ENCODE measurements at places on chromosomes 1 and 21. TPM values are rescaled to one million over a fixed set of nuclear protein-coding genes. Genes with fewer than 3 reads are reported as not detected.
A peak's percentile ranks its signal among the peaks of the same experiment; 100 is the strongest.

- no peak for DNase-seq
- no peaks in the 10 kb centered on the region for H3K4me1 ChIP-seq
- no peaks in the 10 kb centered on the region for H3K27me3 ChIP-seq
- no peak overlapping the region for H3K4me3 ChIP-seq
- H3K36me3 ChIP-seq = peaks cover 10% of the 10 kb centered on the region
These were observed 849.8 kb downstream of the USP25 start for GRCh38 chr21:16579538-16579937.

GRCh38 chr21:31132574-31133242, 94.4 kb upstream of the KRTAP19-8 start:
- peaks cover 26% of the 10 kb centered on the region for H3K36me3 ChIP-seq
- H3K27me3 ChIP-seq = peaks cover 37% of the 10 kb centered on the region
- DNase-seq = no peak
- H3K4me1 ChIP-seq = peaks cover 36% of the 10 kb centered on the region
- H3K27ac ChIP-seq = peak overlapping the region; percentile 24

Gene PPFIA4
- 19.6 TPM for total RNA-seq

- H3K4me1 ChIP-seq = no peaks in the 10 kb centered on the region
- no peak overlapping the region for H3K27ac ChIP-seq
- peaks cover 6% of the 10 kb centered on the region for H3K27me3 ChIP-seq
- H3K4me3 ChIP-seq = no peak overlapping the region
- no peaks in the 10 kb centered on the region for H3K36me3 ChIP-seq
These were observed 191.4 kb downstream of the MIS18A start for GRCh38 chr21:32087447-32087846.

DNA sequence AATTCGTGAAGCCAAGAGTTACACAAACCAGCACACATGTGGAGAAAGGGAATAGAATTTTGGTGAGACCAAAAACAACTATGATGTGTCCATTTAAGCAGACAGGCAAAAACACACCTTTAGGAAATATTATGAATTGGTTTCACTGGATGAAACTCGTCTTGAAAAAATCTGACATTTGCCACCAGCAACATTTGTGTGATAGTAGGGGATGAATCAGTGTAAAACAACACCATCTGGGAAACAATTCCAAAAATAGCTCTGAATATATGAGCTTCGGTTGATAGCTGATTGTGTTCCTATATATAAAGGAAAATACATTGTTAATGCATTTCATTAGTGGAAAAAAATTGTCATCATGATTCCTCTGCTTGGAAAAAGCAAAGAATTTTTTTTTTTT, 327.8 kb downstream of the PAPPA2 start:
- H3K27me3 ChIP-seq = no peaks in the 10 kb centered on the region
- no peak overlapping the region for H3K4me3 ChIP-seq
- no peaks in the 10 kb centered on the region for H3K36me3 ChIP-seq
- no peaks in the 10 kb centered on the region for H3K4me1 ChIP-seq
- H3K27ac ChIP-seq = no peak overlapping the region

DNA sequence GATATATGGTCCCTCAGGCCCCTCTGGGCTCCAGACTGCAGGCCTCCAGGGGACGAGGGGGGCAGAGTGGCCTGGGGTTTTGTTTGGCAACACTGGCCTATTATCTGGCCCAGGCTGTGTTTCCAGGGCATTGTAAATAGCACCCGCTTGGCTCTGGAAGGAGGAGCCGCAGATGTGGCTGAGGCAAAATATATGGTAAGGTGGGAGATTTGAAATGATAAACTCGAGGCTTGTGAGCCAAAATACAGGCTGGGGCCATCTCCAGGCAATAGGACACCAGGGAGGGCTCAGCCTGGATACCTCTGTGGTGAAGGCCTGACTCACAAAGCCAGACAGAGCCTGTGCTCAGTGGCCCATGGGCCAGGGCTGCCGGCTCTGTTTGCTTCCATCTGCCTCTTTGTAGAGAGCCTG, 14.0 kb downstream of the NAV1 start:
- H3K4me3 ChIP-seq = no peak overlapping the region
- no peaks in the 10 kb centered on the region for H3K4me1 ChIP-seq

DNA sequence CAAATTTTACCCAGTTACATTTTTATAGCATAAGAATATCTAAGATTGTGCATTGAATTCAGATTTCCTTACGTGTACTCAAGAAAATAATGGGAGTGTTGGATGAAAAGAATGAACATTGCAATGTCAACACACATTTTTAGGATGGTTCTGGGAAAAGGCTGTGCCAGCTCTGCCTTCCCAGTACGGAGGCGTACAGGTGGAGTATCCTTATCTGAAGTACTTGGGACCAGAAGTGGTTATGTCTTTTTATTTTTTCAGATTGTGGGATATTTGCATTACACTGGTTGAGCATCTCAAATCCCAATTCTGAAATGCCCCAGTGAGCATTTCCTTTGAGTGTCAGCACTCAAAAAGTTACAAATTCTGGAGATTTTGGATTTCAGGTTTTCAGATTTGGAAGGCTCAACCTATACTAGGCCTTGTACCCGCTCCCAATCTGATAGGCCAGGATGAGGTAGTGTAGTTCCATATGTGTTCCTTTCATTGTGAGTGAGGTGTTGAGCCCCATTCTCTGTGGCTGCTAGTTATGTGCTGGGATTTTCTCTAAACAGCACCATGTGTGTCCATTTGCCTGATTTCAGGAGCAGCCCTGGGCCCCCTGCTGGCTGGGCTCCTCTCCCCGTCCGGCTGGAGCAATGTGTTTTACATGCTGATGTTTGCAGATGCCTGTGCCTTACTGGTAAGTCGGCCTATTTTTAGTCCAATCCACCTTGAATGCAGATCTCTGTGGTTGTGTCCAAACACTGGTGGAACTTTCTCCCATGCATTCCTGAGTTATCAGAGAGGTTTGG, 60.8 kb downstream of the SLC37A1 start:
- no peak for DNase-seq
- no peaks in the 10 kb centered on the region for H3K27me3 ChIP-seq
- H3K36me3 ChIP-seq = peaks cover 27% of the 10 kb centered on the region
- peaks cover 8% of the 10 kb centered on the region for H3K4me1 ChIP-seq

DNA sequence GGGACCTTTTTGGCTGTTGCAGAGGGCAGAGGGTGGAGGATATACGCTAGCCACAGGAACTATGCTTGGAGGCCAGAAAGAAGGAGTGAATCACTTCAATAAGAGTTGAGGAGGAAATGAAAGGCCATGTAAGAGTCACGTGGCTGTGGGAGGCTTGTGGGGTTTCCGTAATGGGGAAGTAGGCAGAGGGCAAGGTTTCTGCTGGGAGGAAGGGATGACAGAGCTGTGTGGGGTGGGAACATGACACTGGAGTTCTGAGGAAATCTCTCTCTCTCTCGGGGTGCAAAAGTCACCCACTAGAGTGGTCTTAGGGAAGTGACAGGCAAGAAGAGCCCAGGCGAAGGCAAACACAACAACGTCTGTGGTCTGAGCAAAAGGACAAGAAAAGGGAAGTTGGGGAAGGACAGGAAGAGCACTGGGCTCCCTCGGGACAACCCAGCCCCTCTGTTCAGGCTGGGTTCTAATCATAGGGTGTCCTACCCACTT, 3.9 kb upstream of the CD1C start:
- H3K36me3 ChIP-seq = peaks cover 10% of the 10 kb centered on the region
- peaks cover 31% of the 10 kb centered on the region for H3K27me3 ChIP-seq
- no peak for DNase-seq
- H3K27ac ChIP-seq = peak overlapping the region; percentile 57
- peaks cover 14% of the 10 kb centered on the region for H3K4me1 ChIP-seq

Gene ATP6V1G3
- not detected for total RNA-seq

GRCh38 chr1:170376801-170377385, 155.1 kb upstream of the GORAB start:
- no peak for DNase-seq
- no peak overlapping the region for H3K4me3 ChIP-seq
- H3K27ac ChIP-seq = no peak overlapping the region
- H3K4me1 ChIP-seq = no peaks in the 10 kb centered on the region
- peaks cover 3% of the 10 kb centered on the region for H3K27me3 ChIP-seq

DNA sequence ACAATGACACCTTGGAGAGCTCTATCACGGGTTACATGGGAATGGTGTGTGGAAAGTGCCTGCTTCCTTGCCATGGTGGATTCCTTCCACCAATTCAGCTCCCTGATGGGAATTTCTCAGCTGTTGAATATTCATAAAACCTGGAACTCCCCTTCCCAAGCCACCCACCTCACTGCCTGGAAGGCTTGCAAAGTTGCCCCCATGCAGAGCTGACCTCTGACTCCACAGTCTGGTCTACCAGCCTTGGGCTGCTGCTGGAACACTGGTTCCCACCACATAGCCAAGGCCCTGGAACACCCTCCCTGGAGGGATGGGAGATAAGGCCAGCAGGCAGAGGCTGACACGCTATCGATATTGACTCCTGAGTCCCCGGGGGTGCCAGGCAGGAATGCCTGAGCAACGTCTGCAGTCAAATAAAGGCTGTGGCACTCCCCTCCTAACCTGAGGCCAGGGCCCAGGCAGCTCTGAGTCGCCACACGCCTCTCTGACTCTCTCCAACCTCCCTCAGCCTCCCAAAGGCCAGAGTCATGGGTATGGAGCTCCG, 8.8 kb downstream of the CCDC24 start:
- no peaks in the 10 kb centered on the region for H3K4me1 ChIP-seq
- H3K27ac ChIP-seq = no peak overlapping the region
- no peak overlapping the region for H3K4me3 ChIP-seq

- H3K4me3 ChIP-seq = no peak overlapping the region
- peaks cover 37% of the 10 kb centered on the region for H3K4me1 ChIP-seq
- H3K36me3 ChIP-seq = peaks cover 6% of the 10 kb centered on the region
- H3K27ac ChIP-seq = no peak overlapping the region
These were observed 6.3 kb upstream of the FOXD2 start for GRCh38 chr1:47431534-47431933.

Gene GSTM5
- not detected for total RNA-seq

- H3K27ac ChIP-seq = peak overlapping the region; percentile 93
- H3K4me1 ChIP-seq = peaks cover 68% of the 10 kb centered on the region
- H3K36me3 ChIP-seq = no peaks in the 10 kb centered on the region
- peak overlapping the region; percentile 34 for H3K4me3 ChIP-seq
- no peak for DNase-seq
- H3K27me3 ChIP-seq = no peaks in the 10 kb centered on the region
These were observed 159.6 kb downstream of the TOMM20 start for GRCh38 chr1:234969011-234969441.

Gene OR2L2
- 0.12 TPM for total RNA-seq

Gene FCRL4
- total RNA-seq = not detected

Gene SAMD13
- total RNA-seq = not detected

DNA sequence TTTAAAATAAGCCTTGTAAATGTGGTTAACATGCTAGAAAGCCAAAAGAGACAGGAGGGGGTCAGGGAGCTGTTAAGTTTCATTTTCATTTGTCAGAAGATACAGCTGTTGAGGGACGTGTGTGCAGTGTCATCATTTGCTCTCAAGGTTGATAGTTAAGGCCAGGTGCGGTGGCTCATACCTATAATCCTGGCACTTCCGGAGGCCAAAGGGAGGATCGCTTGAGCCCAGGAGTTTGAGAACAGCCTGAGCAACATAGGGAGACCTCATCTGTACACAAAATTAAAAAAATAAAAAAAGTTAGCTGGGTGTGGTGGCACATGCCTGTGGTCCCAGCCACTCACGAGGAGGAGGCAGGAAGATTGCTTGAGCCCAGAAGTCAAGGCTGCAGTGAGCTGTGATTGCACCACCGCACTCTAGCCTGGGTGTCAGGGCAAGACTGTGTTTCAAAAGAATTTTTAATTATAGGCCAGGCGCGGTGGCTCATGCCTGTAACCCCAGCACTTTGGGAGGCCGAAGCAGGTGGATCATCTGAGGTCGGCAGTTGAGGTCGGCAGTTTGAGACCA, 22.7 kb downstream of the ZBTB8OS start:
- peak overlapping the region; percentile 81 for H3K4me3 ChIP-seq
- H3K27me3 ChIP-seq = no peaks in the 10 kb centered on the region
- peaks cover 9% of the 10 kb centered on the region for H3K36me3 ChIP-seq
- peaks cover 31% of the 10 kb centered on the region for H3K4me1 ChIP-seq

- no peaks in the 10 kb centered on the region for H3K27me3 ChIP-seq
- peaks cover 4% of the 10 kb centered on the region for H3K36me3 ChIP-seq
- H3K4me1 ChIP-seq = peaks cover 26% of the 10 kb centered on the region
- H3K4me3 ChIP-seq = no peak overlapping the region
- DNase-seq = no peak
- H3K27ac ChIP-seq = no peak overlapping the region
These were observed 8.3 kb upstream of the CACYBP start for GRCh38 chr1:174991473-174991872.

- H3K27ac ChIP-seq = peak overlapping the region; percentile 24
- no peaks in the 10 kb centered on the region for H3K27me3 ChIP-seq
- peaks cover 9% of the 10 kb centered on the region for H3K4me1 ChIP-seq
- H3K4me3 ChIP-seq = no peak overlapping the region
- DNase-seq = no peak
These were observed 13.2 kb downstream of the VPS45 start for GRCh38 chr1:150080784-150081183.

Gene KPRP
- not detected for total RNA-seq

DNA sequence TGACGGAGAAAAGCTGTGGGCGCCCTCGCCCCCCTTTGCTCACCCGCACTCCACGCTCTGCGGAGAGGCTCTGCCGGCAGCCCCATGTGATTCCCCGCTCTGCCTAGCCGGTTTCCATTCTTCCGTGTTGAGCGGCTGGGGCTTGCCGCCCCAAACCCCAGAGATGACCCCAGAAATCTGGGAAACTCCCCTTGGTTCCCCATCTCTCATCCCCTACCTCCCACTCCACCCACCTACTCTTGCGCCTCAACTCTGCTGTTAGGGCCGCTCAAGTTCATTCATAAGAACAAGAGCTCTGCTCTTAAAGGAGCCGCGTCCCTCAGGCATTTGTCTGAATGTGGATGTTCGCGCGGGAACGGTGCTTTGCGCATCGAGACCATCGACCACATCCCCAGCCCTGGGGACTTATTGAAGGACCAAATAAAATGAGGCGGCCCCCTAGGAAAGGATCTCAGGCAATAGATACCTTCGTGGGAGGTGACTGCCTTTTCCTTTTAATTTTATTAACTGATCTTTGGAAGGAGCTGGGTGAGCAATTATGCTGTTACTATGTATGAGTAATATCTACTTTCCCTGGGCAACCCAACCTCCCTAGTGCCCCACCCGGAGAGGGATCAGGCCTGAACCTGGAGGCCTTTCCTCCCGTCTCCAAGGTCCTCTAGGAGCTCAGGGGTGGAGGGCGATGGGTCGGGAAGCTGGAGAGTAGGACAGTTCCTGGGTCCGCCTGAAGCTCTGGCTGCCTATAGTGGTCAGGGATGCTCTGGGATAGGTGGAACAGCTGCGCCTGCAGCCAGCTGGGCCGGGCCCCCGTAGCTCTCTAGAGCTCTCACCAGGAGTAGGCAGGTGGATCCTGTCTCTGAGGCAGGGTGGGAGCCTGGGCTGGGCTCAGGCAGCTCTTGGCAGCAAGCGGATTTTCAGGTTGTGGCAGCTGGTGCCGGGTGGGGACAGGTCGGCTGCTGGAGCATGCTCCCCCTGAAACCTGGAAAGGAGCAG, 898 bp downstream of the MFSD2A start:
- H3K4me1 ChIP-seq = peaks cover 31% of the 10 kb centered on the region
- H3K36me3 ChIP-seq = peaks cover 5% of the 10 kb centered on the region
- H3K4me3 ChIP-seq = peak overlapping the region; percentile 96
- H3K27me3 ChIP-seq = no peaks in the 10 kb centered on the region
- H3K27ac ChIP-seq = peak overlapping the region; percentile 92
- peak; percentile 88 for DNase-seq

Data from natural killer cell treated with Interleukin-12 subunit alpha and Interleukin-12 subunit beta and Interleukin-15 and Interleukin-18, amount 100 ng/mL, for 72 hours (primary cell).